HFF-Myc (cell line): ENCODE measurements at places on chromosomes 3 and 15.
A peak's percentile ranks its signal among the peaks of the same experiment; 100 is the strongest.

DNA sequence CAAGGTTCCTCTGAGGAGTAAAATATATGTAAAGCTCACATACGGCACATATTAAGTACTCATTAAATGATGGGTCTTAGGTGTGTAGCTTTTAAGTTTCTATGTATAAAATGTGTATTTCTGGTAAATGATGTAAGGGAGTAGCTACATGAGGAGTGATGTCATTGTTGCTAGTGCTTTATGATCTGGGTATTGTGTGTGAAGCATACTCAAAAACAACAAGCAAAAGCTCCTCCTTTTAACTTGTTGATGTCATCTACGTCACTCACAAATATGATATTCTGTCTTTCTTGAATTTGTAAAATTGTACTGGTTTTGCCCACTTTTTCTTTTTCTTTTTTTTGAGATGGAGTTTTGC is 1.4 kb upstream of the HERC1 start:
- no peak for DNase-seq

DNA sequence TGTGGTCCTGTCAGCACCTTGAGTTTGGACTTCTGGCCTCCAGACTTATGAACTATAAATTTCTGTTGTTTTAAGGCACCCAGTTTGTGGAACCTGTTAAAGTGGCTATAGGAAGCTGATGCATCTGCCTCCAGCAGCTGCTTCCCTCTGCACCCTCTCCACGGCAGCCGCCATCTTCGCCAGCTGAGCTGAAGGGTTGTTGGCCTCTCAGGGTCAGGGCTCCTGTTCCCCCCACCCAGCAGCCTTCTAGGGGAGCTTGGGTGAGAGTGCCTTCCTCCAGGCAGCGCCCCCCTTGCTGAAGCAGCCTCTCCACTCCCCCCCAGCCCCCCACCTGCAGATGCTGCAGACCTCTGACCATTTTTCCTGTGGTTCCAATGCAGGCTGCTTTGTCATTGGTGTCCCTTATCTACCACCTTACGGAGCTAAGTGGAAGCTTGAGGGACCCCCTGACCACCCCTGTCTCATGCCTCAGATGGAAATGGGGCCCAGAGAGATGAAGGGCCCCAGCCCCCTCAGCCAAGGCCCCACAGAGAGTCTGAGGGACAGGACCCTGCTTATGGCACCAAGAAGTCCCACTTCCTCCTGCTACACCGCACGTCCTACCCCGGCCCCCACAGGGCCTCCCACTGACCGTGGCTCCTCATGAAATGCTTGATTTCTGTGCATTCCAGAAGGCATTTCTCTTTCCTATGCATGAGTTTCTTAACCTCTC is 61.4 kb upstream of the TLE3 start:
- DNase-seq, result no peak

DNA sequence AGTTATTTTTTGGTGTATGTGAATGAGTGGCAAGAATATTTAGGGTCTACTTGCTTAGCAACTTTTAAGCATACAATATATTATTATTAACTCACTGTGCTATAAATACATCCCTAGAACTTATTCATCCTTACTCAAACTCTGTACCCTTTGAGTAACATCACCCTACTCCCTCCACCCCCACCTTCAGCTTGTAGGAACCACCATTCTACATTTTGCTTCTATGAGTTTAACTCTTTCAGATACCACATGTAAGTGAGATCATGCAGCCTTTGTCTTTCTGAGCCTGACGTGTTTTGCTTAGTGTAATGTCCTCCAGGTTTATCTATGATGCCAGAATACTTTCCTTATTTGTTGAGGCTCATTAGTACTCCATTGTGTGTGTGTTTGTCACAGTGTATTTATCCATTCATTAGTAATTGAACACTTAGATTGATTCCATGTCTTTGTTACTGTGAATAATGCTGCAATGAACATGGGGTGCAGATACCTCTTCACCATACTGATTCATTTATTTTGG is 526.9 kb downstream of the PYDC2 start:
- no peak for DNase-seq

DNA sequence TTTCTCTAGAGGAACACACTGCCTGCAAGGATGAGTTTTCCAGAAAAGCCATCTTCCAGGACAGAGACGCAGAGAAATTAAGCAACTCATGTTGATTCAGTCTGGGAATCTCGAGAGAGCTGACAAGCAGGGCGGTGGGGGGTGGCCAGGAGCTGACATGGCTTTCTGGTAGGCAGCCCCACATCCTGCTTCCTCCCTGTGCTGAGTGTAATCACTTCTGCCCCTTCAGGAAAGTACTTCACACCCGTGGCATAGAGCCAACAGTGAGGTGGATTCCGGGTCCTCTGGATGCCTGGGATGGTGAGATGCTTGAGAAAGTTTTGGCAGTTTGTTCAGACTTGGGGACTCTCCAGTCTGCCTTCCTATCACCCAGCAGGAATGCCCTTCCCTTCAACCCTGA is 221.1 kb downstream of the SLCO3A1 start:
- DNase-seq, result no peak

DNA sequence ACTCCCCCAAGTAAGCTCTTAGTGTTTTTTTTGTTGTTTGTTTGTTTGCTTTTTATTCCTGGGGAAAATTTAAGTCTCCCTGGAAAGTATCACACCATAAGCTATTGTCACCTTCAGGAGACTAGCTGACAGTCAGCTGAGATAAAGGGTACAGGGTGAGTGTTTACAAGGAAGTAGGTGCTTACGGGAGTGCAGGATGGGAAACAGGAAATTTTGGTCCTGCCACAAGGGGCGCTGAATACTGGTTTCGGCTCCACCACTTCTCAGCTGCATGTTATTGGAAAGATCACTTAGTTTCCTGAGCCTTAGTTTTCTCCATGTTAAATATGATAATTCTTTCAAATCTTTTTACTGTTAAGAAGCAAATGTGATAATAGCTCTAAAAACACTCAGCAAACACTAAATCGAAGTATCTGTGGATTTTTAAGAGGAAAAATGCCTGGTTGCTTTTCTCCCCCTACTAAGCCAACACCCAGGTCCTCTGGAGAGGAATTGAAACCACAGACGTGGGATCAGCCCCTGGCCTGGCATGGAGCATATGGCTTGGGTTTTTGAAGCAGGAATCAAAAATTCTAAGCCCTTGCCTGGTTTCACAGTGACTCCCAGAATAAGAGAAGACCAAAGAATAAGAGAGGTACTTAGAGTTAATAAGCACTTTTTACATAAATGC is 90.7 kb downstream of the SCN11A start:
- peak; percentile 42 for DNase-seq

DNA sequence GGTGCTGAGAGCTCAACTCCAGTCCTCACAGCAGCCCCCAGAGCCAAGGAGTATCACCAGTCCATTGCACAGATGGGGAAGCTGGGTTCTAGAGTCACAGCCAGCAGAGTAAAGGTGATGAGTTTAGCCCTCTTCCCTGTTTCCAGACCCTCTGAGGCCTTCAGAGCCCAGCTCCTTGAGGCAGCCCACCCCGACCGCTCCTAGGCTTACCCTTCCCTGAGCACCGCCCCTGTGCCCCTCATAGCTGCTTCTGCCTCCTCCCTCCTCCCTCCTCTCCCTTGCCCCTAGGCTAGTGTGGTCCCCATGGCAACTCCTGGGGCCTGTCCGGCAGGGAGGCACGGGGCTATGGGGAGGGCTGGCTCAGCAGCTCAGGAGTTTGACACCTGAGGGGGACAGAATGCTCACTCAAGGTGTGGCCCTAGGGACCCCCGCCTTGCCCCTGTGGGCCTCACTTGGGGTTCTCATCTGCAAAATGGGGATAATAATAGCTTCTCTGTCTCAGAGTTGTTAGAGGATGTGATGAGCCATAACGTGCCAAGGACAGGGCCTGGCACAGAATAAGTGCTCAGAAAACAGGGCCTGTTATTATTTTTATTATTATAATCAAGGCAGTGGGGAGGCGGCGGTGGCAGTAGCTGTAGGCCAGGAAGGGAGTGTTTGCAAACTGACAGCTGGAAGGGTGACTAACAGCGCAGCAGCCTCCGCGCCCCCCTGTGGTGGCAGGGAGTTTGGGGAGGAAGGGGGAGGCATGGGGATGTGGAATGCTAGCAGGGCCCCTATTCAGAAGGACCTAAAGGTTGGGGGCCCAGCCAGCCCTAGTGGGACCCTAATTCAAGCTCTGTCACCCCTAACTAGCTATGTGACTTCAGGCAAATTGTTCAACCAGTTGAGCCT is 11.5 kb downstream of the CSK start:
- no peak for DNase-seq

GRCh38 chr15:76208084-76208785 is 103.0 kb downstream of the ETFA start:
- DNase-seq, result no peak

DNA sequence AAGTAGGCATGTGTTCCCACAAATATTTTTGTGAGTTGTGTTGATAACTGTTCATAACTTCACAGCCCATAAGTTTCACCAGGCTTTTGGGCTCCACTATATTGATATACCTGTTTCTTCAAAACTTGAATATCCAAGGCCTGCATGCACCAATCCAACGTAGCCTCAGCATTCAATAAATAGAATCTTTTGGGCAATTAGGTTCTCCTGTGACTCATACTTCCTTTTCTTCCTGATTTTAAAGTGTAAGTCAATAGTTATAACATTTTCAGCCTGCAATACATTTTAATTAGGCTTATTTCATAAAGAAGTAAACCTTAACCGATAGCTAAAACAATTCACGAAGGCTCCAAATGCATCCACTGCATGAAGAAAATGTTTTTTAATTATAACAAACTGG is 97.8 kb upstream of the SPRED1 start:
- no peak for DNase-seq
